Stimulated activated memory B cell treated with anti-CD40 and anti-IgM and Interleukin-4, amounts not matched to agents 10 μg/mL and 1 μg/mL and 100 μg/mL, for 72 hours (primary cell): ENCODE measurements at places on chromosomes 3 and 15.

- no peaks in the 10 kb centered on the region for H3K4me1 ChIP-seq
- ATAC-seq: no peak
- H3K4me3 ChIP-seq: no peak overlapping the region
- no peaks in the 10 kb centered on the region for H3K27me3 ChIP-seq
- no peak overlapping the region for H3K27ac ChIP-seq
Observed at GRCh38 chr3:147903026-147903425, 493.9 kb downstream of the ZIC1 start.

DNA sequence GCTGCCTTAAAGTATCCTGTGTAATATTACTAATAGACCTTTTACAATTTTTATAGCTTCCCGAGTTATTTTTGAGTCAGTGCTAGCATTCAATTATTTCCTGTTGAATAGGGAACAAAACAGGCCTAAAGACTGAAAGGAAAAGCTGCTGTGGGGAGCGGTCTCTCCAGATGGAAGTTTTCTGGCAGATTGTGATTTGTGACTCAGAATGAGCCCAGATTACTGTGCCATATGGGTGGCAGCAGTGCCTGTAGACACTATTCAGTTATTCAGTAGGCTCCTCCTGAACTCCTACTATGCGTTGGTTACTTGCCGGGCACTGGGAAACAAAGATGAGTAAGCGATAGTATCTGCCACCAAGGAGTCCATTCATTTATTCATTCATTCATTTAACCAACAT, 211.8 kb downstream of the CHST2 start:
- no peak overlapping the region for H3K27ac ChIP-seq
- H3K4me3 ChIP-seq: no peak overlapping the region
- peaks cover 15% of the 10 kb centered on the region for H3K4me1 ChIP-seq
- H3K27me3 ChIP-seq: no peaks in the 10 kb centered on the region
- no peak for ATAC-seq
- H3K36me3 ChIP-seq: no peaks in the 10 kb centered on the region

DNA sequence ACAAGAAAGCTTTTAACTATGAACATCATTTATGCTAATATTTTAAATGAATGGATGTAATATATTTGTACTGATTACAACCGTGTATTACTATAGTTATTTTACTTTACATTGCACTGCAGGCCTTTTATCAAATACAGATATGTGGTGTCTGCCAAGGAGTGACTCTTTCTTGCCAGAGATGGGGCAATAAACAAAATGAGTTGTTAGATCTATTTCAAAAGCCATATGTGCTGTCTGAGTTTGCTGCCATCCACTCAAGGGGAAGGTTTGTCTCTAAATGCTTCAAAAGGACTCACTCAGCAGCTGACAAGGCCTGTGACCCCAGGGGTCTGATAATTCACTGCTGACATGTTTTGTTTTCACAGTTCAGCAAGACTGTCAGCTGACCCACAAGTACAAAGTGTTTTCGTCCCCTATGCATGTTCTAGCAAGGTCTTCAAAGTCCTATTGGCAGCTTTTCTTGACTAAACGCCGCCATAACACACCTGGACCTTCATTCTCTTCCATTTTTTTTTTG, 41.3 kb upstream of the ZBED2 start:
- H3K4me1 ChIP-seq: no peaks in the 10 kb centered on the region
- H3K27ac ChIP-seq: no peak overlapping the region

GRCh38 chr3:171133337-171133736, 106.8 kb upstream of the SLC2A2 start:
- no peaks in the 10 kb centered on the region for H3K36me3 ChIP-seq
- H3K4me3 ChIP-seq: no peak overlapping the region
- H3K27me3 ChIP-seq: no peaks in the 10 kb centered on the region
- no peaks in the 10 kb centered on the region for H3K4me1 ChIP-seq

- ATAC-seq: no peak
- H3K27me3 ChIP-seq: no peaks in the 10 kb centered on the region
- no peak overlapping the region for H3K4me3 ChIP-seq
- H3K4me1 ChIP-seq: no peaks in the 10 kb centered on the region
- H3K27ac ChIP-seq: no peak overlapping the region
- no peaks in the 10 kb centered on the region for H3K36me3 ChIP-seq
Observed at GRCh38 chr3:29853841-29854397, 573.0 kb downstream of the RBMS3 start.

DNA sequence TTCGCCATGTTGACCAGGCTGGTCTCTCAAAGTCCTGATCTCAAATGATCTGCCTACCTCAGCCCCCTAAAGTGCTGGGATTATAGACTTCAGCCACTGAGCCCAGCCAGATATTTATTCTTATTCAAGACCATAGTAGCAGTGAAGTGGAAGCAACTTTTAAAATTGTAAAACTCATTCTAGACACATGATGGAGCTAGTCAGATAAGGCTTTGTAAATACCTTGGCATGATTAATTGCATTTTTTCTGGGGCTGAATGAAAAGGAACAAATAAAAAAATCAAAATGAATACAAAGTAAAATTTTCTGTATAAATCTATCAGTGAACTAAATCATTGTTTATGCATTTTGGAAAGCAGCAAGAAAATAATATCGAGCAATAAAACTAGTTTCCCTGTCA, 4.1 kb upstream of the MYO1E start:
- ATAC-seq: no peak
- H3K36me3 ChIP-seq: no peaks in the 10 kb centered on the region
- no peaks in the 10 kb centered on the region for H3K27me3 ChIP-seq
- peaks cover 28% of the 10 kb centered on the region for H3K4me1 ChIP-seq

GRCh38 chr3:52086461-52086860, 30.1 kb upstream of the DUSP7 start:
- no peak for ATAC-seq
- H3K27ac ChIP-seq: no peak overlapping the region
- no peaks in the 10 kb centered on the region for H3K36me3 ChIP-seq

GRCh38 chr15:66484539-66485112, 12.9 kb downstream of the SNAPC5 start:
- peaks cover 50% of the 10 kb centered on the region for H3K36me3 ChIP-seq
- no peak for ATAC-seq
- H3K4me3 ChIP-seq: no peak overlapping the region
- no peaks in the 10 kb centered on the region for H3K4me1 ChIP-seq
- H3K27ac ChIP-seq: no peak overlapping the region

DNA sequence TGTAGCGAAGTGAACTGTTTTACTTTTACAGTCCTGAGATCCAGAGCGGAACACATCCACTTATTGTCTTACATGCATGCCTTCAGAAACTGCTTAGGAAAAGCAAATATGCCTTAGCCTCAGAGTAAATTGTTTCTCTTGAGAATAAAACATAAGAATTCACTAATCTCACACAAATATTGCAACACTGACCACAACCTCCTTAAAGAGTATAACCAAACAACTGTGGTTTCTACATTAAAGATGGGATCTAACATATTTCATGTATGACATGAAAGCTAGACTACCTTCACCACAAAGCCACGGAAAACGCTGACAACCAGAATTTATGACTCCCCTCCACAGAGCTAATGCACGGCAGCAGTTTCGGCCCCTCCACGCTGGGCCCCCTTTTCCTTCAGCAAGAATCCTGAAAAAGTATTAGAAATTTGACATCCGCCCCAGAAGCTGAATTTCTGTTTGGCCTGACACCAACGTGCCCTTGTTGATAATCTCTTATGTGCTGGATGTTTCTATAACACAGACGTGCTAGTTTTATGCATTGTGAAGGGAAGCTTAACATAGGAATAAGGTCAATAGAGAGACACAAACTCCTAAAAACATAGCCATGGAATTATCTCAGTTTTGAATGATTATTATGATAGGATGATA, 84.6 kb downstream of the GREM1 start:
- ATAC-seq: no peak
- no peak overlapping the region for H3K27ac ChIP-seq
- H3K4me3 ChIP-seq: no peak overlapping the region
- H3K4me1 ChIP-seq: no peaks in the 10 kb centered on the region
- no peaks in the 10 kb centered on the region for H3K36me3 ChIP-seq

DNA sequence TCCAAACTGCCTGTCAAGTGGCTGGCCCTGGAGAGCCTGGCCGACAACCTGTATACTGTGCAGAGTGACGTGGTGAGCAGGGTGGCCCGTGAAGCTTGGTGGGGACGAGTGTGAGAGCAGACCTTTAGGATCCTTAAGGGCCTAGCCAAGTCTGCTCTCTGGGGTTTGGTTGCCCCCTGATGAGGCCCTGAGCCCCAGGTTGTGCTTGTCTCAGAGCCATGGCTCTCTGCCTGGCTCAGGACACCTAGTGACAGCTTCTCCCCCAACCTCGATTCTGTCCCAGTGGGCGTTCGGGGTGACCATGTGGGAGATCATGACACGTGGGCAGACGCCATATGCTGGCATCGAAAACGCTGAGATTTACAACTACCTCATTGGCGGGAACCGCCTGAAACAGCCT, 14.4 kb downstream of the TYRO3 start:
- no peak overlapping the region for H3K27ac ChIP-seq
- peaks cover 12% of the 10 kb centered on the region for H3K27me3 ChIP-seq
- no peaks in the 10 kb centered on the region for H3K36me3 ChIP-seq
- ATAC-seq: no peak
- no peaks in the 10 kb centered on the region for H3K4me1 ChIP-seq

- ATAC-seq: peak; percentile 77
- H3K4me3 ChIP-seq: peak overlapping the region; percentile 90
- peak overlapping the region; percentile 84 for H3K27ac ChIP-seq
- peaks cover 53% of the 10 kb centered on the region for H3K4me1 ChIP-seq
- no peaks in the 10 kb centered on the region for H3K27me3 ChIP-seq
Observed at GRCh38 chr3:197749315-197749600, 425 bp upstream of the FYTTD1 start.

DNA sequence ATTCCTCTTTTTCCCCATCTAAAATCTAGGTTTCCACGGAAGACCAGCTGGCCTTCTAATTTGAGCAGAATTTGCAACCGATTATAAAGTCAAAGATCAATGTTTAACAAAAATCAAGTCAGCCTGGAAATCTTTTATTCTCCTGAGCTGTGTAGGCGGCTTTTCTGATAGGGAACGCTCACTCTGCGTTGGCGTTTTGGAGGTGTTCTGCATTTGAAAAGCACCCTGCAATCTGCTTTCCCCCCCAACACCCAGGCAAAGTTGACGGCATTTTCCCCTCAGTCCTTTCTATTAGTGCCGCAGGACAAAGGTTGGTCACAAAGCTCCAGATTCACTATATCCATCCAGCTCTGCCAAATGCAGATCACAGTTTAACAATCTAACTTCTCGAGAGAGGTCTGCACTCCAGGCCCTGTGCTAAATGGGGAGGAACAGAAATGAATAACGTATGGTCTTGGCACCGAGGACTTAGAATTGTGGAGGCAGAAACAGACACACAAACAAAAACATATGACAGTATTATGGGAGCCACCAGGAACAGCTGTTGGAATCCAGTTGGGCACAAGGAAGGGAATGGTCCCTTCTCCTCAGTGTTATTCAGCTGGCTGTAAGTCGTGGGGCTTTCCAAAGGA, 50.4 kb upstream of the LARS2 start:
- H3K4me1 ChIP-seq: no peaks in the 10 kb centered on the region
- H3K4me3 ChIP-seq: no peak overlapping the region
- no peaks in the 10 kb centered on the region for H3K36me3 ChIP-seq
- H3K27me3 ChIP-seq: peaks cover 35% of the 10 kb centered on the region
- ATAC-seq: no peak

DNA sequence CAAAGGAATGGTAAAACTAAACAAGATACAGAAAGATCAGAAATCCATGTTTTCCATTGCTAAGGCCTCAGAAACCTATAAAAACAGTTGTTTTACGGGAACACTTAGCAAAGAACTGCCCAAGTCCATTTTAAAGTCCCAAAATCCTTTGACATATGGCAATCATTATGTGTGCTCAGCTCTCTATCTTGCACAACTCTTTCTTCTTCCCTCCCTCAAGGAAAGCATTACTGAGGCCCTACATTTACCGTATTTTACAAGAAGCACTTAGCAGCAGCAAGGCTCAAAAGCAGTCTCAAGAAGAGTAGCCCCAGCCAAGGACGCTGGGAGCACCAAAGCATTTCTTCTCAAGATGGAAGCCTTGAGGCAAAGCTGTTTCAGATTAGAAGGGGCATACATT, 169.6 kb upstream of the LRTM1 start:
- peaks cover 9% of the 10 kb centered on the region for H3K27me3 ChIP-seq
- no peak overlapping the region for H3K4me3 ChIP-seq
- H3K27ac ChIP-seq: no peak overlapping the region
- ATAC-seq: no peak

DNA sequence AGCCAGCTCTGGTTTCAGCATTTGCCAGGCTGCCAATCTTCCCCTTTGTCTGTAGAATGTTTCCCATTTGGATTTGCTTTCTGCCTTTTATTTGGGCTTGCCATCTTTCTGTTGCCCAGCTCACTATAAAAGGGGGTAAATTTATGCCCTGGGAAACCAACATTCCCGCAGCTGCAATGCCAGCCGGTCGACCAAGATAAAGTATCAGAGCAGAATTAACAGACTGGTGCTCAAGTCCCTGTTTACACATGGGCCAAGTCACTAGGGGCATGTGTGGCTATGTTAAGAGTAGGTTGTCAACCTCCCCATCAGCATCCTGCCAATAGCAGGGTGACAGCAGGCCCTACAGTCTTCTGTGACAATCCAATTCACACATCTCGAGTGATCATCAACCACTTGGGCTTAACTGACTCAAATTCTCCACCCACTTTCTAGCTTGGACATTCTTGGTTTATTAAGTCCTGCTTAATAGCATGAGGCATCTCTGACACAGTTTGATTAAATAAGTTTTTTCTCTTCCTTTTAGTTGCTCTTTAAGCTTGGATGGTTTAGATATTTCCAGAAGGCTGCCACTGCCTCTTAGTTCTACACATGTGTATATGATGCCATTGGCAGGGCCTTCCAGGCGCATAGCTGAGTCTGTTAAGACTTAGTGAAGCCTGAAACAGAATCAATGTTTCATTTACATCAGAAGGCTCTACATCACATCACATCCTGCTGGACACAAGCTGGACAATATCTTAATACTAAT, 24.1 kb upstream of the VEPH1 start:
- H3K4me1 ChIP-seq: no peaks in the 10 kb centered on the region
- H3K4me3 ChIP-seq: no peak overlapping the region
- no peaks in the 10 kb centered on the region for H3K27me3 ChIP-seq
- H3K27ac ChIP-seq: no peak overlapping the region
- ATAC-seq: no peak

DNA sequence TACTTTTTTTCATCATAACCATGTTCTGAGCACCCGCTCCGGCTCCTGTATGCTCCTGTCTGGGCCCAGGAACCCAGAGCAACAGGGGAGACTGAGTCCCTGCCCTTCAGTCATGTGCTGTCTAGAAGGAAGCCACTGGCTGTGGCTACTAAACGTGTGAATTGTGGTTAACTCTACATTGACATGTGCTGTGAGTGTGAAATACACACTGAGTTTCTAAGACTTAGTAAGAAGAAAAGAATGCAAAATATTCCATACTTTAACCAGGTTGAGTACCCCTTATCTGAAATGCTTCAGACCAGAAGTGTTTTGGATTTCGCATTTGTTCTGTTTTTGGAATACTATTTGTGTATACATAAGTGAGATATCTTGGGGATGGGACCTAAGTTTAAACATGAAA, 42.8 kb upstream of the CGNL1 start:
- H3K27me3 ChIP-seq: peaks cover 63% of the 10 kb centered on the region
- no peak overlapping the region for H3K4me3 ChIP-seq
- H3K27ac ChIP-seq: no peak overlapping the region
- H3K36me3 ChIP-seq: no peaks in the 10 kb centered on the region

GRCh38 chr3:67030785-67031740, 33.0 kb downstream of the KBTBD8 start:
- no peaks in the 10 kb centered on the region for H3K36me3 ChIP-seq
- H3K27me3 ChIP-seq: no peaks in the 10 kb centered on the region
- H3K4me1 ChIP-seq: peaks cover 34% of the 10 kb centered on the region
- H3K4me3 ChIP-seq: no peak overlapping the region
- peak overlapping the region; percentile 78 for H3K27ac ChIP-seq
- peak; percentile 64 for ATAC-seq
